Stimulated activated CD4-positive, alpha-beta T cell treated with anti-CD3 and anti-CD28 coated beads, Interleukin-1b, Interleukin-23, amount 100 ng/mL, for 1 hour (primary cell): ENCODE measurements at places on chromosomes 4 and X.

- DNase-seq: no peak
Measured at GRCh38 chr4:140952717-140953116, 180.6 kb downstream of the RNF150 start.

DNA sequence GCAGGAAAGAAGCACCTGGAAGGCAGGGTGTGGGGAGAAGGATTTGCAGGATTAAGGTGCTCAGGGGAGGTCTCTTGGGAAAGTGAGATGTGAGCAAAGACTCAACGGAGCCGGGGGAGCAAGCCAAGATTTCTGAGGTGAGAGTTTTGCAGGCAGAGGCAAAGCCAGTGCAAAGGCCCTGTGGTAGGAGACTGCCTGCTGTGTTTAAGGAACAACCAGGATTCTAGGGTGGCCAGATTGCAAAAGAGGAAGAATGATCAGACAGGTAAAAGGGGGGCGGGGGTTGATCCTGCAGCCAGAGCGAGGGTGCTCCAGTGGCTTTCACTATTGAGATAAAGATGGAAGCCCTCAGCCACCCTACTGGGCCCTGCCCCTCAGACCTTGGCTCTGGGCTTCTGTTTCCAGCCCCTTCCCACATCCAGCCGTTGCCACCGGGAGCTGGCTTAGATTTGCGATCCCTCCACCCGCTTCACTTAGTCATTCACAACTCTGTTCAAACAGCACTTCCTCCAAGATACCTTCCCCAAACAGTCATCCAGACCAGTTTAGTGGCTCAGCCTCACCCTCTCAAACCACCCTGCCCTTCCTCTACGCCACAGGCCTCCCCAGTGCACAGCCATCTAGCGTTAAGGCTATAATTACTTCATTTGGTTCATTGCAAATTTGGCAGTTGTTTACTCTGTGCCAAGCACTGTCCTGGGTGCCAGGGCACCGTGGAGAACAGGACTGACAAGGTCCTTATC lies 23.3 kb upstream of the BCOR start:
- DNase-seq: no peak

DNA sequence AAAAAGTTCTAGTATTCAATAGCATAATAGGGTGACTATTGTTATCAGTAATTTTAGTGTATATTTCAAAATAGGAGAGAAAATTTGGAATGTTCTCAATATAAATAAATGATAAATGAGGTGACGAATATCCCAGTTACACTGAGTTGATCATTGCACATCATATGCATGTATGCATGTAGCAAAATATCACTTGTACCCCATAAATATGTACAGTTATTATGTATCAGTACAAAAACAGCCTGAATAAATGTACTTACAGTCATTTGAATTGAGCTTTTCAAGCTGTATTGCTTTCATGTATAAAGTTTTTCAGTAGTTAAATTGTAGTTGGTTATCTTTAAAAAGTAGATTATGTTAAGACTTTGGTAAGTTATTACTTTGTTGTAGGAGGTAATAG lies 12.6 kb downstream of the CISD2 start:
- DNase-seq: no peak

DNA sequence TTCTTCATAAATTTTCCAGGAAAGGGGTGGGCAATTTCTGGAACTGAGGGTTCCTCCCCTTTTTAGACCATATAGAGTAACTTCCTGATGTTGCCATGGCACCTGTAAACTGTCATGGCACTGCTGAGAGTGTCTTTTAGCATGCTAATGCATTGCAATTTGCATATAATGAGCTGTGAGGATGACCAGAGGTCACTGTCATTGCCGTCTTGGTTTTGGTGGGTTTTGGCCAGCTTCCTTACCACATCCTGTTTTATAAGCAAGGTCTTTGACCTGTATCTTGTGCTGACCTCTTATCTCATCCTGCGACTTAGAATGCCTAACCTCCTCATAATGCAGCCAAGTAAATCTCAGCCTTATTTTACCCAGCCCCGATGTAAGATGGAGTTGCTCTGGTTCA lies 577.8 kb downstream of the NLGN4X start:
- DNase-seq: no peak

DNA sequence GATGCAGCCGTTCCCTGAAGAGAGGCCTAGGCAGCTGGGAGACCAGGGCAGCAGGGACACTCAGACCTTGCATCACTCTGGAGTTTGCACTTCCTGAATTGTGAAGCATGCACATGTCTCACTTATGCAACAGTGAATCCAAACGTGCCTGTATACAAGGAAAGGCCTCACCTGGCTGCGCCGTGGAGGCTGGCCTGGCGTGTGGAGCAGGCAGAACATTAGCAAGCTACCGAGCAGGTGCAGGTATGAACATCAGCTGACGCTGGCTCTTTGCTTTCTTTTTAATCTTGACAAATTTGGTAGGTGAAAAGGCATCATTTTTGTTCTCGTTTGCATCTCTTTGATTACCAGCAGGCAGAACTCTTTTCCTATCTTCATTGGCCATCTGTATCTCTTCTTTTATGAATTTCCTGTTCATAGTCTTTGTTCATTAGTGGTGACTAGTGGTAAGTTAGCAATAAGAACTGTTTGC lies 37.1 kb upstream of the IRAK1 start:
- no peak for DNase-seq

GRCh38 chr4:74366367-74366911 lies 1.5 kb downstream of the EREG start:
- DNase-seq: no peak

- no peak for DNase-seq
Measured at GRCh38 chr4:129839687-129840086, 743.7 kb downstream of the C4orf33 start.

- no peak for DNase-seq
Measured at GRCh38 chr4:13329963-13330362, 154.2 kb downstream of the RAB28 start.

GRCh38 chr4:128812442-128813235 lies 3.1 kb downstream of the JADE1 start:
- no peak for DNase-seq

- no peak for DNase-seq
Measured at GRCh38 chrX:7076245-7076661, 71.3 kb upstream of the STS start.

GRCh38 chr4:14087459-14087858 lies 459.9 kb upstream of the BOD1L1 start:
- DNase-seq: no peak

DNA sequence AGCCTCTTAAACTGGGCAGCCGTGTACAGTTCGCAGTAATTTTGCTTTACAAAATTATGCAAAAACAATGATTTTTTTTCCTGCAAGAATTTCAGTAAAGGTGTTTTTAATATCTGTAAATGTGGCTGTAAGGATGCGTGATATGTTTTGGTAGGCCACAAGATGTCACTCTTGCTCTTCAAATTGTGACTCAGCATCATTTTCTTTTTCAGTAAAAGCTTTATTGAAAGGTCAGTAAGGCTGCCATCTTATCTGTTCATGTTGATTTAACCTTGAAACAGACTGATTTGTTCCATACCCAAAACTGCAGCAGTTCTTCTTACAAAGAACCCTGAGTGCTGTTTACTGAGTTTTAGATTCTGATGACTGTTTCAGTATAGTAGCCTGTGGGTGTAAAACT lies 39.9 kb downstream of the TXLNG start:
- DNase-seq: no peak
